Forelimb muscle (tissue), 1 donor: ENCODE measurements at places on chromosomes 11 and 22. TPM values are rescaled to one million over a fixed set of nuclear protein-coding genes. Genes with fewer than 3 reads are reported as not detected.
A peak's percentile ranks its signal among the peaks of the same experiment; 100 is the strongest.

GRCh38 chr11:34654483-34655334, 33.8 kb downstream of the EHF start:
- DNase-seq: no peak

DNA sequence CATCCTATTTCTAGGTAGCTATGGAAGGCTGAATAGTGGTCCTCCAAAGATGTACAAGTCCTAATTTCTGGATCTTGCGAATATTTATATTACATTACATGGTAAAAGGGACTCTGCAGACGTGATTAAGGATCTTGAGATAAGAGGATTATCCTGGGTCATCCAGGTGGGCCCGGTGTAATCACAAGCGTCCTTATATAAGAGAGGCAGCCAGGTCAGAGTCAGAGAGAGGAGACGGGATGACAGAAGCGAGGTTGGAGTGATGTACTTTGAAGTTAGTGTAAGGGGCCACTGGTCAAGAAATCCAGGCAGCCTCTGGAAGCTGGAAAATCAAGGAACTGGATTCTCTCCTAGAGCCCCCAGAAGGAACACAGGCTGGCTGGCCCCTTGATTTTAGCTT, 70.1 kb upstream of the MYOD1 start:
- DNase-seq: no peak

- DNase-seq: no peak
Measured at GRCh38 chr22:41787331-41787730, 13.1 kb upstream of the CCDC134 start.

DNA sequence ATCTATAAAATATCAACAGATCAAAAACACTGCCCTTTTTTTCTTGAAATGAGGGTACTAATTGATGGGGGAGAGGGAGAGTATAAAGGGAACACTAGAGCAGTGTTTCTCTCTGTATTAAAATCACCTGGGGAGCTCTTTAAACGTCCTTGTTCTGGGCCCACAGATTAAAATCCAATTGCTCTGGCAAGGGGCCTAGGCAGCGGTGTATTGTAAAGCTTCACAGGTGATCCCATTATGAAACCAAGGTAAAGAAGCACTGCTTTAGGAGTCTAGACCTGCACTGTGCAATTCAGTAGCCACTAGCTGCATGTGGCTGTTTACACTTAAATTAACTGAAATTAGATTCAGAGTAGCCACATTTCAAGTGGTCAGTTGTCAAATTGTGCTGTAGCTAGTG, 3.0 kb downstream of the AQP11 start:
- DNase-seq: no peak

- no peak for DNase-seq
Measured at GRCh38 chr22:42773167-42773566, 52.5 kb upstream of the A4GALT start.

GRCh38 chr22:28831140-28832072, 31.0 kb upstream of the XBP1 start:
- DNase-seq: no peak

DNA sequence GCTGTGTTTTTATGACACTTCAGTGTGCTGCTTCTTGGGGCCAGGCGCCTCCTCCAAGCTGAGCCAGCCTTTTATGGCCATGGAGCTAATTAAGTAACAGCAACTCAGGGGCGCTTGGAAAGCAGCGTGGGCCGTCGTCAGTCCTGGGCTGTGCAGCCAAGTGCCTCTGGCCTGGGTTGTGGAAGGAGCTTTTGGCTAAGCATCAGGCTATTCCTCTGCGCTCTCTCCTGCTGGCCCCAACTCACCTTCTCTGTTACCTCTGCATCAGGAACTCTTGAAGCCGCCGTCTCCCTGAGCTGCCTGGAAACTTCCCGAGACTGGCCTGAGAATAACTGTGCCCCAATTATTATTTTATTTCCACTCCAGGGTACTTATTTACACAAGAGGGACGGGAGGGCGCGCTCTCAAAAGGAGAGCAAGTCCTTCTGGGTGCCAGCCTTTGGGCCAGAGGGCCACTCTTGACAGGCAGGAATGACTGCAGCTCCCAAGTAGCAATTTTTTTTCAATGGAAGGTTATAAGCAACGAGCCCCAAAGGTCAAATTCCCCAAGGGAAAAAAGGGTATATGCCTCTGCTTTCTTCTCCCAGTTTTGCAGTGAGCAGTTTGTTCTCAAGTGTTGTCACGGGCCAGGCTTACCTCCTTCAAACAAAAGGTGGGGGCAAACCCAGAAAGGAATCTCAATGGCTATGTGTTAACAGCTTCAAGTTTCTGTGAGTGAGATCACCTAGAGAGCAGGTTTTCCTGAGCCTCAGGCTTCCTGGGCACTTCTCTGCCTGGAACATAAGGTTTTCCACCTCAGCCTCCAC, 38.5 kb upstream of the NAV2 start:
- DNase-seq: peak; percentile 11

DNA sequence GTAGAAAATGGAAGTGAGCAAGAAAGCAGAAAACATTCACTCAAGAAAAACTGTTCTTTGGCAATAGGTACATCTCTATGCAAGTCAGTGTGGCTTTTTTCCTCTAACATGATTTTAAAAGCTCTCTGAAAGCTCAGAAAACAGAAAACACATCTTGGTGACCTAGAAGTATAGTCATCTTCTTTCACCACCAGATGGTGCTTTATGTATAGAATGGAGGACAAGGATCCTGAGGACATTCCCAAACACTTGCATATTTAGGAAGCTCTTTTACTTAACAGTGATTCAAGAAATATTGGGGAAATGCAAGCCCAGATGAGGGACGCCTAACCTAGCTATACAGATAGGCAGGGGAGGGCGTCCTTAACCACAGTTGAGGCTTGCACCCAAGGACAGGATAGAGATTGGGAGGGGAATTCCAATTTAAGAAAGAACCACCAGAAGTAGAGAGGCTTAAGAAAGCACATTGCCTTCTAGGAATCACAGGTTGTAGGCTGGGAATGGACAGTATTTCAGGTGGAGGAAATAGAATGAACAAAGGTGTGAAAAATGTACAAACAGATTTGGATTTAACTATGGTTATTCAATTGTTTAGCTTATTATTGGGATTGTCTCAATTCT, 13.8 kb upstream of the CCDC81 start:
- DNase-seq: peak; percentile 31

DNA sequence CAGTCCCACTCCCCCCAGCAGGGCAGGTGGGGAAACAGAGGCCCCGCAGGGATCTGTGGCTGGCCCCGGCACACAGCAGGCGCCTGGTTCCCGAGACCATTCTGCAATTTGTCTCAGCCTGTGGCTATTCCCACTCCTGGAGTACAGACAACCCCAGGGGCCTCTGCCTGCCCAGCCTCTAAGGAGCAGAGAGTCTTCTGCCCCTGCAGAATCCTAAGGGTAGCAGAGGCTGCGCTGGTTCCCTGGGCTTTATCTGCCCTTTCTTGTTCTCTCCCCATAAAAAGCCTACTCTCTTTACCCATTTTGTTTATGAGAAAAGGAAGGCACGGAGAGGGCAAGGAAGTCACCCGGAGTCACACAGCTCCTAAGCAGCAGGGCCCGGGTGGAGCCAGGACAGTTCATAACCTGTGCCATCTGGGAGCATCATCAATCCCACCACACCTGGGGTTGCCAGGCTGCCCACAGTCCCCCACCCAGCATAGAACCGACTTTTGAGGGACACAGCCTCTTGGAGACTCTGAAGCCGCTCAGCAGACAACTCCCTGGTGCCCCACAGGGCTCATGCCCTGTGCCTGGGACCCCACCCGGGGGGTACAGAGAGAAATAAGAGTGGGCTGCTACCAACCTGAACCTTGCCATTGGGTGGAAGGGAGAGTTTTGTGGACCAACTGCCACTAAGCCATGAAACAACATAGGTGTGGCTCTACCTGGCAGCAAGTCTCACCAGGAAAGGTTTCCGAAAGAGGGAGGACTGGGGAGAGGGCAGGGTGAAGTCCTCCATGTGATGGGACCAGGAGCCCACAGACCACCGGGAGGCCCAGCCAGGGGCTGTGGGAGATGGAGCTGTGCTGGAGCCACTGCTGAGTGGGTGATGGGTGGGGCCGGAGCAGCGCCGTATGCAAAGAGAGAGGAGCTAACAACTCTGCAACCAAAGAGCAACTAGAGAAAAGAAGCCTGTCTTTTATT, 17.2 kb upstream of the LINC01488 start:
- no peak for DNase-seq

DNA sequence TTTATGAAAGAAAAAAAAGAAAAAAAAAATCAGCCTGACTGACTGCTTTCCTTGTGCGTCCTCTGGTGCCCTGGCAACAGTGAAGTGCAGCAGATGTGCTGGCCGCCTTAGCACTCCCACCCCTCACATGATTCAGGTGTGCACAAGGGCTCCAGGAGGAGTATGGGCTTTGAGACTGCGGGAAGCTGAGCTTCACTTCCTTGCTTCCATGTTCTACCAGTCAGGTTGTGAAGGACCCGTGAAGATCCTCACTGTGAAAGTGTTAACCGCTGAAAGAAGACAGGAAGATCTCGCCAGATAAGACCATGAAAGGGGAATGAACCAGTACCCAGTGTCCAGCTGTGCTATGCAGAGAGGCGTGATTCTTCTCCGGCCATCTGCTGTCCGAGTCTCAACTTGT, 48.2 kb downstream of the HIRA start:
- DNase-seq: no peak

GRCh38 chr22:44347549-44347948, 34.8 kb upstream of the SHISAL1 start:
- DNase-seq: no peak

- DNase-seq: no peak
Measured at GRCh38 chr22:46128606-46129005, 21.7 kb upstream of the PPARA start.

DNA sequence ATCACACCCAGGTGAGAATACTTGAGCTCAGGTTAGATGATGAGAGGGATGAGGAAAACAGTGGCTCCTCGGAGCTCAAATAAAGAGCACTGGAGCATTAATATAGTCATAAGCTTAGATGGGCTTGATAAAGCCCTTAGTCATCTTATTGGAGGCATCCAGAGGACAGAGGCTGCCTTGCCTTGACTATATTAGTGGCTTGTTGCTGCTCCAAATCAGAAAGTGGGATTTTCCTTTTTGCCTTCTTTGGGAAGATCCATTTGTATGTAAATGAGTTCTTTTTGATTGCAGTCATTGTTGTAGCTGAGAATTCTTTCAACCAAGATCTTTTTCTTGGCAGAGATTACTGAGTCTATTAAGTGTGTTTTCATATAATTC, 18.9 kb downstream of the ADM start:
- no peak for DNase-seq

- no peak for DNase-seq
Measured at GRCh38 chr11:57491371-57492061, 24.0 kb downstream of the SLC43A1 start.

DNA sequence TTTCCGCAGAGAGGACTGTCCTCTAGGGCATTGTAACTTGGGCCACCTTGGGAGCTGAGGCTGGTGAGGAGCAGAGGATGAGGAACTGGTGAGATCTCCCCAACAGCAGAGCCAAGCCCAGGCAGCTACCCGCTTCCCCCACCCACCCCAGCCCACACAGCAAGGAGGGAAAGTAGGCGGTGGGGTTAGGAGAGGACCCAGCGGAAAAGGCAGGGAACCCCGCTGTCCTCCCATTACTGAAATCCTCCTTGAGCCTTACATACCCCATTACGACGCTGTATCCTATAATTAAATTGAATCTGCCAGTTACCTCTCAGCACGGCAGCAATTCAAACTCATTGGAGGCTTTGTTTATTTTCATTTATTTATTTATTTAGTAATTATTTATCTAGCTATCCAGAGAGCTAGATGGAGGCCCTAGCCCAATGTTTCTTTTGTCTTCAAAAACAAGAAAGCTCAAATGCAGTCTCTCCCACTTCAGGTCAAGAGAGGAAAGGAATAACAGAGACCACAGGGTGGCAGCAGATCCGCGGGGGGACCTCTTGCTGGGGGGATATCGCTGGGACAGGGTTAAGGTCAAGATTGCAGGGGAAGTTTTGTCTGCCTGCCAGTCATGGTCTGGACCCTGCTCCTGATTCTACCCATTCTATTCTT, 218.0 kb downstream of the ST3GAL4 start:
- no peak for DNase-seq

DNA sequence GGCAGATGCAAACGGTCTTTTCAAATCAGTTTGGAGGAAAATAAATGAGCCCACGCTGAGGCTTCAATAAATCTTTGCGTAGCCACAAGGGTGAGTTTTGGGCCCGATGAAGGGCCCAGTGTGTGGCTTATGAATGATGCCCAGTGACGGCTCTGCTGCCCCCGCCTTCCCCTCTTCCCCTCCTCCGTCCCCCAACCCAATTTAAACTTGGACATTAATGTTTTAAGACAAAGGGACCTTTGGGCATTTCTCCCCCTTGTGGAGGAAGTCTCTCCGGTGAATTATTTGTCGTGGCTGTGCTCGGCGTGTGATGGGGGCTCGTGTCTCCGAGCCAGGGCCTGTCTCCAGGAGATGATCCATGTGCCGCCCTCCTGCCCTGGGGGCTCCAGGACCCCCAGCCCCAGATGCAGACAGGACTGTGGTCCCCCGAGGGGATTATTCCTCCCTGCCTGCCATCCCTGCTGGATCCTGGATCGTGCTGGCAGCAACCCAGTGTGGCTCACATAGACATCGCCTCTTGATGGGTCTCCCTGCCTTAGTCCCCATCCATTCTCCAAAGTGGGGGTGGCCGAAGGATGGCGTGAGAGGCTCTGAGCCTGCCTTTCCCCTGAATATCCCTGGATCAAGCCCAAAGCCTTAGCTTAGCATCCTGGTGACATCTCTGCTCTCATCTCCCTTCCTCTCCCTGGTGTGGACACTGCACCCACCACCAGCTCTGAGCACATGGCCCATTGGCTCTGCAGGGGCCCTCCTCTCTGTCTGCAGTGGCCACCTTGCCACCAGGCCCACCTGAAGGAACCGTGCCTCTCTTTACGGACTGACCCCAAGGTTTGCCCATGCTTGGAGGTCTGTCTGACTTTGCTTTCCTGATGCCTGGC, 56.4 kb downstream of the SMIM38 start:
- DNase-seq: no peak

GRCh38 chr11:60680455-60681119, 18.8 kb upstream of the MS4A8 start:
- no peak for DNase-seq

DNA sequence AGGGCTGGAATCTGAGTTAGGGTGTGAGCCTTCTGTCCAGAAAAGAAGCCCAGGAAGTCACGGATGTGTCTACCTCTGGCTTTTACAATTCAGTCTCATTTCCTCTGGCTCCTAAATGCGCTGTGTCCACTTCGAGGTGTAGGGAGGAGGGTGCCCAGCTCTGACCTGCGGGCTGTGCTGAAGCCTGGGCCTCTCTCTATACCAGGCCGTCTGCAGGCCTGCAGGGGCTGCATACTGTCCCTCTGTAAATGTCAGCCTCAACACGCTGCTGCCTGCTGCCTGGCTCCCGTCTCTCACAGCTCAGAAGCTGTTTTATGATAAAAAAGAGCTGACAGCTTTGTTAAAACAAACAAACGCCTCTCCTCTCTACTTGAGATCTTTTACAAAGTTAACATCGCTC, 14.5 kb downstream of the ARVCF start:
- DNase-seq: no peak

Gene ZDHHC13
- polyA plus RNA-seq: 6.3 TPM

Gene GRM5
- polyA plus RNA-seq: not detected

Gene OR4D5
- polyA plus RNA-seq: not detected

Gene MAPK11
- 5.6 TPM for polyA plus RNA-seq

Gene YAP1
- 74.0 TPM for polyA plus RNA-seq

Gene SNU13
- polyA plus RNA-seq: 114 TPM

Gene SUN2
- 50.6 TPM for polyA plus RNA-seq

Gene DGAT2
- 0.34 TPM for polyA plus RNA-seq
